Calu3 (cell line): ENCODE measurements at places on chromosomes 1 and 21. TPM values are rescaled to one million over a fixed set of nuclear protein-coding genes. Genes with fewer than 3 reads are reported as not detected.

LRRC7 gene
- total RNA-seq = 0.14 and 0.47 TPM in 2 replicates

FAM151A gene
- not detected in 2 replicates for total RNA-seq

CLIC6 gene
- 0.24 and 0.42 TPM in 2 replicates for total RNA-seq

DNA sequence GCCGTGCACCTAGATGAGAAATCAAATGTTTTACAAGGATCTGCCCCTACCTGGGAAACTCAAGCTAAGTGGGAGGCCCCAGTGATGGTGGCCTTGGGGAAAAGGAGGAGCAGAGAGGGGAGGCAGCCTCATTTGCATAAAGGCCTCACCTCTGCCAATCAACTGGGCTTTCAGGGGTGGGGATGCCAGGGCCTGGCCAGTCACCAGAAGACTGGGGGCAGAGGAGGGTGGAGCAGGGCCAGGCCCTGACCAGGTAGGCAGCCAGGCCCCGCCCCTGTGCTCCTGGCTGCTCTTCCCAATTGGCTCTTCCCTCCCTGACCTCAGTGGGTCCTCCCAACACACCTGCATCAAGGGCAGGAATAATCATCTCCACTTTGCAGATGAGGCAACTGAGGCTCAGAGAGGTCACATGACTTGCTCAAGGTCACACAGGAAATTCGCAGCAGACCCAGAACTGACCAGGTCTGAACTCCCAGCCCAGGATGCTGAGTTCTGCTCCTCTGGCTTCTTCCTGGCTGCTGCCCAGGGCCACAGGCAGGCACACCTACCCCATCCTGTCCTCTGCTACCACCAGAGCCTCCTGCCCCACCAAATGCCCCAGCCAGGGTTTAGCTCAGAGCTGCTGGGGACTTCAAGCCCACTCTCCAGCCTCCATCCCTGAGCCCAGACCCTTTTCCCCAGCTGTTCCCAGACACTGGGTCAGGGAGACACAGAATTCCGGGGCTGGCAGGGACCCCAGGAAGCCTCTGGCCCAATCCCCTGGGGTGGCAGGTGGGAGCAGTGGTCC, 677.9 kb downstream of the MATN1 start:
- no peaks in the 10 kb centered on the region for H3K4me1 ChIP-seq
- H3K4me3 ChIP-seq = no peak overlapping the region
- H3K27me3 ChIP-seq = peaks cover 12% of the 10 kb centered on the region
- no peak for DNase-seq
- H3K27ac ChIP-seq = no peak overlapping the region

GRCh38 chr1:27655151-27655937, 16.6 kb downstream of the IFI6 start:
- H3K27me3 ChIP-seq = no peaks in the 10 kb centered on the region
- peaks cover 16% of the 10 kb centered on the region for H3K36me3 ChIP-seq
- DNase-seq = no peak
- H3K27ac ChIP-seq = no peak overlapping the region
- H3K4me1 ChIP-seq = peaks cover 30% of the 10 kb centered on the region

DNA sequence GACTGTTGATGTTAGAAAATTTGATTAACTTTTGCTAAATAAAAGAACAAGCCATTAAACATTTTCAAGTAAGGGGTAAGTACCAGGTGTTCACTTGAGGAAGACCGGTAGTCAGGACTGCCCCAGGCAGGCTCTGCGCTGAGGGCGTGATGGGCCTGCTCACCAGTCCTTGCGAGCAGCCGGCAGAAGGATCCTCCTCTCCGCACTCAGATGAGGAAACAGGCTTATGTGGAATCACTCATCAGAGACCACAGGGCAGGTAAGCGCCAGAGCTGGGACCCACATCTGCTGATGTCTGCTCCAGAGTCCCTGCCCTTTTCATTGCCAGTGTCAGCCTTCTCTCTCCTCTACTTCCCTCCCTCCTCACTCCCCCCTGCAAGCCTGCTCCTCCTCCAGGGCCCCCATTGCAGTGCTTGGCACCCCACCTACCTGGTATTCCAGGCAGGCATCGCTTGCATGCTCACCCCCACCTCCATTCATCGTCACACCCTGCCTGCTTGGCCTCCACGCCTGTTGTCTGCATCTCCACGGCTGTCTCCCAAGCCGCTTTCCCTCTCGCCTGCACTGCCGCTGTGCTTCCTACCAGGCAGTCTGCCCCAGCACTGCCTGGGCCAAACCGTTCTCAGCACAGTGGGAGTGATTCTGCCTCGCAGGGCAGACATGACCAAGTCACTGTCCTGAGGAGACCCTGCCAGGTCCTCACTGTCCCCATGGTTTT, 24.7 kb upstream of the KDM4A start:
- DNase-seq = no peak
- peaks cover 44% of the 10 kb centered on the region for H3K36me3 ChIP-seq
- H3K27ac ChIP-seq = no peak overlapping the region
- no peaks in the 10 kb centered on the region for H3K4me1 ChIP-seq

DNA sequence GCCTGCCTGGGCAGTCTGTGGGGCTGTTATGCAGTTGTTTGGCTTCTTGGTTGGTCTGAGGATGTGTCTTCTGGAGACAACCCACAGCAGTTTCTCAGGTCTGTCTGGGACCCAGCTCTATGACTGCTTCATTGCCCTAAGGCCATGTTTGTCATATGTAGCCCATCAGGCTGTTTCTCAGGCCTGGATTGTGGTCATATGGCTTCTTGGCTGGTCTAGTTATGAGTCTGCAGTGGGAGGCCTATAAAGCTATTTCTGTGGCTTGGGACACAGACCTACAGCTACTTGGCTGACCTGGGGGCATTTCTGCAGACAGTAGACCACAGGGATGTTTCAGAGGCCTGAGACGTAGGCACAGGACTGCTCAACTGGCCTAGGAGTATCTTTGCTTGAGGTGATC, 41.5 kb downstream of the CHIA start:
- H3K27ac ChIP-seq = no peak overlapping the region
- H3K36me3 ChIP-seq = no peaks in the 10 kb centered on the region
- DNase-seq = no peak
- no peaks in the 10 kb centered on the region for H3K4me1 ChIP-seq
- H3K27me3 ChIP-seq = peaks cover 27% of the 10 kb centered on the region
